NCI-H446 treated with DMSO at 0.1 percent for 48 hours (cell line): ENCODE measurements at places on chromosomes 5 and 9.

GRCh38 chr5:38940230-38940858, 94.5 kb downstream of the OSMR start:
- no peak for DNase-seq

GRCh38 chr9:83934569-83935275, 13.5 kb upstream of the KIF27 start:
- DNase-seq = no peak

GRCh38 chr5:132915681-132916080, 42.2 kb downstream of the LEAP2 start:
- DNase-seq = no peak

DNA sequence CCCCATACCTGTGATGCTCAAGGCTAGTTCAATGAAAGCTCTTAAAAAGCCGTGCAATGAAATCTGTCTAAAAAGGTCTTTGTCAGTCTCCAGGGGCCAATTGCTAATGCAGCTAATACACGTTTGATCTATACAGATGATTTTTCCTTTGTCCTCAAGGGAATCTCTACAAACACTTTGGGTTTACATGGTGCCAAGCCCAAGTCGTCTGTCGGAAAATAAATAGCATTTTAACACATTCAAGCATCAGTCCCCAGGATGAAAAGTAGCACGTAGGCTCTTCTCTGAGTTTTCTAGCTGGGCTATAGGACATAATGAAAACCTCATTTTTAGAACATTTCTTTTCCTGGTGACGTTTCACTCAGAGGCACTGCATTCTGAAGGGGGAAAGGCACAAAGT, 477.4 kb upstream of the WWC1 start:
- DNase-seq = no peak

- no peak for DNase-seq
Observed at GRCh38 chr9:132141344-132141947, 20.4 kb upstream of the NTNG2 start.

DNA sequence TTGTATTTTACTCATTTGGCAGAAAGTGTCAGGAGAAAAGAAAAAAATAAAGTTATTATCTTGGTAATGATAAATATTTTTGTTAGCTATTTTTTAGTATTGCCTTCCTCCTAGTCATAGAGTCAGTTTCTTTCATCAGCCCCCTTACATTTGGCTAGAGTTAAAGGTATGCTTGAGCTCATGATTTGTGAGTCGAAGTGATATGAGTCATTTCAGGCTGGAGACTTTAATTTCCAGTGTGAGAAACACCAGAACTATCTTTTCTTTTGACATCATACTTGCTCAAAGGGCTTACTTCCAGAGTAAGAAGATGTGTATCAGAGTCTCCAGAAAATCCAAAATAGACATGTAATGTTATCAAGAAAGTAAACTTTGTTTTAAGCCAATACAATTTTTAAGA, 746.7 kb upstream of the TYRP1 start:
- DNase-seq = no peak

GRCh38 chr9:19516348-19516747, 107.5 kb downstream of the ACER2 start:
- no peak for DNase-seq

- no peak for DNase-seq
Observed at GRCh38 chr5:123294544-123294943, 128.7 kb downstream of the CEP120 start.

GRCh38 chr5:32100230-32100629, 73.9 kb downstream of the GOLPH3 start:
- DNase-seq = no peak

DNA sequence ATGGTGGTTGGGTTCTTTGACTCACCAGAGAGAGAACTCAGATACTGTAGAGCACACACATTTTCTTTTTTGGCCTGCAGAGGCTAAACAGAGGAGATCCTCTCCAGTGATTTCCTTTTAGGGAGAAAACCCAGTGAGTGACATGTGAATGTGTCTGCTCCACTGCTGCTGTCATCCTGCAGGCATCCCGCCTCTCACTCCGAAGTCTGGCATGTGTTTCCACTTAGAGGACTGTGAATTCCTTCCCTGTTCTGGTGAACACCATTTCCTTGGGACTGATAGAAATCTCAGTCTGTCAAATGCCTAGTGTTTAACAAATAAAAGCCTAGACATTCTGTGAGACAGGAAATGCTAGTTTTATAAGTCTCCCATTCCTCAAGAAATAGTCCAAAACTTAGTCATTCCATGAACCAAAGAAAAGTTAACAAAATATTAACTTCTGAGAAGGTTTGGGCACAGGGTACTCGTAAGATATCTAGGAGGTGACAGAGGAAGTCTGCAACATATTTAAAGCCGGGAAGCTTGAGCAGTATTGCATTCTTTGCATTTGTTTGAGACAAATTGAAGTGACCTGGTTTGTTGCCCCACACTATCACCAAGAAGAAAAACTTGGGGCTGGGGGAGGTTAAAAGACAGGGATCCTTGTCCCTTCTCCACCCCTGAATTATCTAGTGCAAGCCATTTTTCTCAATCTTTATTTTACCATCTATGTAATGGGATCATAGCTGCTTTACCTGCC, 74.9 kb upstream of the NIPAL4 start:
- DNase-seq = no peak

- DNase-seq = no peak
Observed at GRCh38 chr9:105678163-105678562, 15.9 kb downstream of the TAL2 start.

- no peak for DNase-seq
Observed at GRCh38 chr9:125626187-125626586, 80.8 kb downstream of the MAPKAP1 start.

GRCh38 chr9:107175041-107175440, 108.0 kb upstream of the RAD23B start:
- no peak for DNase-seq

GRCh38 chr5:135826221-135826525, 8.3 kb upstream of the SLC25A48 start:
- no peak for DNase-seq

GRCh38 chr9:36194326-36195000, 3.7 kb downstream of the CLTA start:
- no peak for DNase-seq

DNA sequence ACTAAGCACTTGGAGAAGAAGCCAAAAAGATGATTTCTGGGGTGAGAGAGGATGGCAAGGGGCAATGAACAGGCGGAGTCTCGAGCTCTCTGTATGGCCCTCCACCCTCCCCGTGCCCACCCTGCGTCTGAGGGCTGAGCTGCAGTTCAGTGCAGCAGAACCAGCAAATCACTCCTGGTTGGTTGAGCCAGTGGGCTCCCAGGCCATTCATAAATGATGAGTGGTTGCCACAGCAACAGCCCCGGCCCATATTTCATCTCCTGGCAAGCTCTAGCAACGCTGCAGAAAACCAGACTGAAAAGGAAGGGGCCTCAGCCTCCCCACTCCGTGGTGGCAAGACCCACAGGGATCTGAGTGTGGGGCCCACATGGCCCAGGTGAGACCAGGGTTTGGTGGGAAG, 93.8 kb upstream of the PPP1R26 start:
- no peak for DNase-seq

DNA sequence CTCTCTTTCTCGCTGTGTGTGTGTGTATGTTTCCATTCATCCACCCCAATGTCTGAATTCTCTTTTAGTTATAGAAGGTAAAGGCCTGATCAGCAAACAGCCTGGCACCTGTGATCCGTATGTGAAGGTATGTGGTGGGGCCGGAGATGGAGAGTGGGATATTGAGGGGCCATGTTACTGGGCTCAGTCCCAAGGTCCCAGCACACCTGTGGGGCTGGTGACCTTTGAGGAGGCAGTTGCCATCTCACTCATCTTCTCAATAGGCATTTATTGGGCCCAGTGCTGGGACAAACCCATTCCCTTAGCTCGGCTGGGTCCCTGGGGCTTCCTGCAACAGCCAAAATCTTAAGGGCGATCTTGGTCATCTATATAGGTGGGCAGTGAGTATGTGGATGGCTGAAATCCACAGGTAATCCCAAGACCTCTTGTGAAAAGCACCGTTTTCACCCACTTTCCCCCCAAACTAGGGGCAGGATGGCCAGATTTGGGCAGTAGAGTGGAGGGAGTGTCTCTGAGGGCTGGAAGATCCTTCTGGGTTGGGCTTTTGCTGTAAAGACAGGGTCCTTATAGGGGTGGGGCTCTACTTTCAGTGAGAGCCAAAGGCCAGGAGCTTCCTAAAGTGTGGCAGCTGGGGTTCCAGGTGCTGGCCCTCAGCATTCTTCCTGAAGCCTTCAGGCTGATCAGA, 19.6 kb downstream of the RGS3 start:
- no peak for DNase-seq

- DNase-seq = no peak
Observed at GRCh38 chr9:137456864-137457405, 2.2 kb downstream of the NSMF start.

DNA sequence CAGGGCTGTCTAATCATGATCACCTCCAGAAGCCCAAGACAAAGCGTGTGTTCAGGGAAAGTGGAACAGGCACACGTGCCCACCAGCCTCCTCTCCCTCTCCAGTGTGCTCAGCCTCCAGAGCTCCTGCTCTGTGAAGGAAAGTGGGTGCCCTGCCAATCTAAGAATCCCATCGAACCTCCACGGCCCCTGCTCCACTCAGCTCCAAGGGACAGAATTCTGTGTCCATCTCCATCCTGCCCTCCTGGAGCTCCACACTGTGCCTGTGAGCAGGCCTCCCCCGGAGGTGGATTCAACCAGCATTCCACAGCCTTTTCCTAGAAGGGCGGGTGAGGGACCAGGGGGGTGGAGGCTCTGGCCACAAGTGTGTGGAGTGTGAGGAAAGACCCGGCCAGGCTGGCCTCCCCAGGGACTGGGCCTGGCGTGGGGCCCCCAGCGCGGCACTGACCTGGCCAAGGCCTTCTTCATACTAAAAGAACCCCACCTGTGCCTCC, 6.0 kb downstream of the EEIG1 start:
- DNase-seq = no peak

DNA sequence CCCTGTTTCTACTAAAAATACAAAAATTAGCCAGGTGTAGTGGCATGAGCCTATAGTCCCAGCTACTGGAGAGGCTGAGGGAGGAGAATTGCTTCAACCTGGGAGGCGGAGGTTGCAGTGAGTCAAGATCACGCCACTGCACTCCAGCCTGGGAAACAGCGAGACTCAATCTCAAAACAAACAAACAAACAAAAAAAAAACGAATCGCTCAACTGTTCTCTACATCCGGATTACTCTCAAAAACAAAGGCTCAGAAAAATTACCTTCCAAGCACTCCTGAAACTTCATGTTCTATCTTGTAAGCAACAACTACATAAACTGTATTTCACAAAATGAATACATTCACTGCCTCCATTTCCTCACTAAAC, 14.0 kb downstream of the UBAP2 start:
- no peak for DNase-seq

- DNase-seq = no peak
Observed at GRCh38 chr9:85213650-85214607, 527.8 kb downstream of the AGTPBP1 start.

GRCh38 chr9:69093471-69094103, 58.0 kb downstream of the FXN start:
- DNase-seq = no peak

- peak; percentile 11 for DNase-seq
Observed at GRCh38 chr5:6581090-6581489, 51.8 kb downstream of the NSUN2 start.
